ENCODE measurements at places on chromosomes 4 and X.

DNA sequence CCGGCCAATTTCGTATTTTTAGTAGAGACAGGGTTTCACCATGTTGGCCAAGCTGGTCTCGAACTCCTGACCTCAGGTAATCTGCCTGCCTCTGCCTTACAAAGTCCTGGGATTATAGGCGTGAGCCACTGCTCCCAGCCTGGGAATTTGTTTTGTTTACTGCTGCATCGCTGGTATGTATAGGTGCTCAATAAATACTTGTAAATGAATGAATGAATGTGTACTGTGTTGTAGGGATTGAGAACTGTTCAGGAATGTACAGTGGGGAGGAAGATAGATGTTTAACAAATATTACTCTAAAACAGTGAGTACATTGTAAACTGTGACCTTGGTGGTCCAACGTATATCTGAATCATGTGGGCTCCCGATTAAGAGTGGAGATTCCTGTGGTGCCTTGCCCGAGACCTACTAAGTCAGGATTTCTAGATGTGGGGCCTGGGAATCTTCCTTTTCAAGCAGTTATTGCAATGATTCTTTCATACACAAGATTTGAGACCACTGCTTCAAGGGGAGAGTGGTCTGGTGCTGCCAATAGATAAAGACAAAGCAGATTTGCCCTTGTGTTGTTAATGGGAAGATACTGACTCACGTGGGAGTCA, 41.0 kb downstream of the WWC2 start:
- DNase-seq, result no peak

DNA sequence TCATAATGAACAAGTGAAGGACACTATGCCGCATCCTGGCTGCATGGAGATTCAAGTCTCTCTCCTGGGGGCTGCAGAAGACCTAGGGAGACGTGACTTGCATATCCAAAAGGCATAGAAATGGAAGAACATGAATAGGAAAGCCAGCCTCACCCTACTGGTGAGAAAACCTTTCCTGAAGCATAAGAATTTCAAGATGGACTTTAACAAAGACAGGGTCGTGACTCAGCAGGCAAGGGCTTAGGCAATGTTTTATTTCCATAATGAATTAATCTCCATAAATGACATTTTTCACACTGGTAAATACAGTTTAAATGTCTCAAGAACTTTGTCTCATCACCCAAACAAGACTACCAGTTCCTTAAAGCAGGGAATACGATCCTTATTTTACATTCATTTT, 78.9 kb downstream of the RFC1 start:
- no peak for DNase-seq

GRCh38 chrX:11533199-11533651, 132.5 kb downstream of the ARHGAP6 start:
- peak; percentile 46 for DNase-seq

DNA sequence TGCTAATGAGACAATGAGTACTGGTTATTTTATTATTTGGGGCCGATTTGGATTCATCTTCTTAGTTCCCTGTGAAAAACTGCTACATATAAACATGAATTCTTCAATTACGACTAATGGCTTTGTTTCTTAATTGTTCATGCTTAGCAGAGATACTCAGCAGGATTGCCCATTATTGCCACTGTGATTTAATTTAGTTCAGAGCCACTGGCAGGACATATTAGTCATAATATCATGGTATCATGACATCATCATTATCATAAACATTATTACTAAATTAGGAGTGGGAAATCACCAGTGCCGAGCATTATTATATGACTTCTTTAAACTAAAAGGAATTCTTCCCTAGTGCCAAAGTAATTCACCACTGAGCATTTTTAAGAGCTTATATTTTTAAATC, 201.4 kb downstream of the SPOCK3 start:
- no peak for DNase-seq

DNA sequence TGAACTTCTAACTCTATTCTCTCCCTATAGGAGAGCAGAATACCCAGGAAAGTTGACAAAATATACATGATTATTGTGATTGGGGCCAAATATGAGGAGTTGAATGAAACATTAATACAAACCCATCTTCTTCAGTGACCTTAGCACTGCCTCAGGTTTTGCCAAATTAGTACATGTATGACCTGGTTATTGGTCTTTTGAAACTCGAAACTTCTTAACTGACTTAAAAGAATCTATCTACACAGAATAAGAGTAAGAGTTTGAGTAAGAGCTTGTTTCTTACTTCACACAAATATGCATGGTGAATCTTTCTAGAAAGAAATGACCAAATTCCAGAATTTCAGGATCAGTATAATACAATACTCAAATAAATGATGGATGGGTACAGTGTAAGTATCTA, 213.0 kb upstream of the GK2 start:
- DNase-seq, result no peak

DNA sequence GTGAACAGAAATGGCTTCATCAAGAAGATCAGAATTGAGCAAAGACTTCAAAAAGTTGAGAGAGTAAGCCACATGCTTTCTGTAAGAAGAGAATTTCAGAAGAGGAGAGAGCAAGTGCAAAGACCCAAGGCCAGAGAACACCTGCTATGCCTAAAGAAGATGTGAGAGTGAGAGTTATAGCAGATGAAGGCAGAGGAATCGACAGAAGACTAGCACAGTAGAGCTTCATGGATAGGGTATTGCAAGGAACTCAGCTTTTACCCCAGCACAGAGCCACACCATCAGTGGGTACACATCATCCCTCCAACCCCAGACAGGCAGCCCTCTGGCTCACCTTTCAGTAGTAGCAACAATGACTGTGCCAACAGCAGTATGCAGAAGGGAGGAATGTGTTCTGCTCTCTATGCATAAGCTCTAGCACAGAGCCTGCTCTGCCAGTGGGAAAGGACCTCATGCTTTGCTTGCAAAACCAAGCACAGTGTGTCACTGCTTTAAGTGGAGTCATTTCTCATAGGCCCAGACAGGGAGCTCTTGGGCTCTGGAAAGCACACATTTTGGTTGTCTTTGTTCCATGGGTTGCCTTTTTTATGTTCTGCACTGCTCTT, 318.6 kb downstream of the NAF1 start:
- DNase-seq, result no peak

DNA sequence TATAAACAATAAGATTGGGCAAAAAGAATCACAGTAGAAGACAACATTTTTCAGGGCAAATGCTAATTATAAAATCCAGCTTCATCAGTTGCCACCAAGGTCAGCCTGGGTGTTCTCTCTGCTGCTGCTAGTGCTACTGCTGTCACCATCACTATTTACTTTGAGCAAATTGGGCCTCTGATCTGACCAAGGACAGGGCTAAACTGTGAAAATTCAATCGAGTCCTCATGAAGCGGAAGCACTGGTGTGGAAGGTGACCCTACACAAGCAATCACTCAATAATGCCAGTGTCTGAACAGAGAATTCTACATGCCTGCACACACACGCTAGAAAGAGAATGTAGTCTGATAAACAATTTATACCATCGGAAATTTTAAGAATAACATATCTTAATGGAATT, 122.9 kb upstream of the TTC29 start:
- DNase-seq, result no peak

DNA sequence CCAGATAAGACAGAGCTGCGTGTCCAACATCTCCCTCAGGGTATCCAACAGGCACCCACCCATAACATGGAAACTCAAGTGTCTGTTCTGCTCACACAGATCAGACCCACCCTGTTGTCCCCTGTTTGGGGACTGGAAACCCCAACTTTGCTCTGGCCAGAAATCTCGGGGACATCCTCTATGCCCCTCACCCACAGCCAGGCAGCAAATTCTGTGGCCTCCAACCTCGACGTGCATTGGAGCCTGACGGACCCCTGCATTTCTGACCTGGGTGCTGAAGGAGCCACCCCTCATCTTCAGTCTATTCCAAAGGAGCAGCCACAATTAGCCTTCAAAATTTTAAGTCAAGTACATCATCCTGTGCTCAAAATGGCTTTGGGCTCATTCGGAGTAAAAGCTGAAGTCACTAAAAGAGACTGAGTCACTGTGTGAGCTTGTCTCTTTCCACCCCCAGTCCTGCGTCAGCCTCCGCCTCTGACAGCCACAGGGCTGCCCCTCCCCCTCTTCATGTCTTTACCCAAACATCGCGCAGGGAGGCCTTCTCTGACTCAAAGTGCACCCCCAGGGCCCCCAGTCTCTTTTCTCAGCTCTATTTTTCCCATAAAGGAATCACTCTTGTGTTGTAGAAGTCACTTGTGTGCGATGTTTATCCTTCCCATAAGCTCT, 24.4 kb upstream of the PDE6B start:
- no peak for DNase-seq

DNA sequence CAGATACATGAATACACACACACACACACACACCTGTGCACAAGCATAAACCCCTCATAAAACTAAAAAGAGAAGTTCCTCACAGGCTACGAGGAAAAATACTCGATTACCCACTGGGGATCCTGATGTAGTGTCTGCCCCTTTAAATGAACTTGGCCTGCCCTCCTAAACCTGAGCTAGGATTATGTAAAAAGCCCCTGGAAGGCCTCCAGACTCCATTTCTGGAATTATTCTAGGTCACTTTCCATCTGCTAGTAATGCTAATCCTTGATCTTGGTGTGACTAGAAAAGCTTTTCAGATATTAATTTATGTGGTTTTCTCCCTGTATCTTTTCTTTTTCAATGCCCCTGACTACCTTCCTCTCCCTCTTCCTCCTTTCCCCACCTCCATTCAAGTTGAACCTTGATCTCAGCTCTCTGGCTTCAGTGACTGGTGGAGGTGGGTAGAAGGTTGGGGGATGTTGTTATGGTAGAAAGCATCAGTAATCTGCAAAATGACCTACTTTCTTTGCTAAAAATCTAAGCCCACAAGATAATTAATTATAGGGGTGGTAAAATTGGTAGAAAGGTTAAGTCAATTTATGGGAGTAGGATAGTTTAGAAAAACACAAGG, 25.5 kb upstream of the ZNF330 start:
- DNase-seq, result no peak

- DNase-seq, result no peak
Measured at GRCh38 chr4:156497486-156497885, 474.1 kb downstream of the PDGFC start.

GRCh38 chrX:45621376-45622041, 420.8 kb upstream of the DIPK2B start:
- no peak for DNase-seq
